ENCODE measurements at places on chromosomes 13 and 19.

DNA sequence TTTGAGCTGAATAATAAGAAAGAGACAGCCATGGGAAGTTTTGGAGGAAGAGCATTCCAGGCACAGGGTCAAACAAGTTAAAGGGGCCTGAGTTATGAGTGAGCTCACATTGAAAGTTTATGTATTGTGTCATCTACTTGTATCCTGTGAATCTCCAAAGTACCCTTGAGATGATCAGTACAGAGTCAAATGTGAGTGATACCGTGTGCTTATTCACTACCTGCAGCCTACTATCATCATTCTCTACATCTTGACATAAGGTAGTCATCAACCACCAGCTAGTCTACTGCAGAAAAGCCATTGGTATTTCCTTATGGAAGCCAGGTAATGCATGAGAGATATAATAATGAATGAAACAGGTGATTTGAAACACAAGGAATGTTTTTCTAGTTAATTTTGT lies 3.0 kb upstream of the KCTD12 start:
- no peak for DNase-seq

GRCh38 chr19:58227964-58228584 lies 640 bp upstream of the ZNF544 start:
- peak; percentile 6 for DNase-seq

GRCh38 chr19:6274756-6275155 lies 5.0 kb downstream of the MLLT1 start:
- no peak for DNase-seq

- no peak for DNase-seq
Observed at GRCh38 chr19:38722947-38723605, 21.2 kb downstream of the CAPN12 start.

- DNase-seq, result no peak
Observed at GRCh38 chr13:26019881-26020870, 31.6 kb downstream of the SHISA2 start.

- DNase-seq, result no peak
Observed at GRCh38 chr13:19362946-19363510, 181.4 kb upstream of the TUBA3C start.

DNA sequence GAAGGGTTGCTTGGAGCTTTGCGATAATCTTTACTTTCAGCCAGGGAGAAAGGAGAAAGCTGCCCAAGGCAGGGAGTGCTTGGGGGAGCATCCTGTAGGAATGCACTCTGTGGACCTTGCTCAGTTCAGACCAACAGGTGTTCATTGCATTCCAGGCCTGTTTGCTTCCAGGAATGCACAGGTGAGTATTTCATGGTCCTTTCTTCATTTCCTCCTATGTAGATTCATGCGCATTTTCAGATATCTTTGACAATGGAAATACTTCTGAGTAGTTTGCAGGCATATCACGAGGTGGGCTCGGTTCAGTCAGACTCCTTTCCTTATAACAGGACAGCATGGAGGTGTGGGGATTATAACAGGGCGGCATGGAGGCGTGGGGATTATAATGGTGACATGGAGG lies 254.8 kb downstream of the FGF9 start:
- no peak for DNase-seq

- DNase-seq, result no peak
Observed at GRCh38 chr19:18173572-18174288, at the start of gene IFI30. TSS of gene IFI30 (plus strand) at chr19:18173813. CDS start at chr19:18173842, 29 bp downstream.

GRCh38 chr13:48775804-48776203 lies 122.1 kb downstream of the CYSLTR2 start:
- DNase-seq, result no peak

DNA sequence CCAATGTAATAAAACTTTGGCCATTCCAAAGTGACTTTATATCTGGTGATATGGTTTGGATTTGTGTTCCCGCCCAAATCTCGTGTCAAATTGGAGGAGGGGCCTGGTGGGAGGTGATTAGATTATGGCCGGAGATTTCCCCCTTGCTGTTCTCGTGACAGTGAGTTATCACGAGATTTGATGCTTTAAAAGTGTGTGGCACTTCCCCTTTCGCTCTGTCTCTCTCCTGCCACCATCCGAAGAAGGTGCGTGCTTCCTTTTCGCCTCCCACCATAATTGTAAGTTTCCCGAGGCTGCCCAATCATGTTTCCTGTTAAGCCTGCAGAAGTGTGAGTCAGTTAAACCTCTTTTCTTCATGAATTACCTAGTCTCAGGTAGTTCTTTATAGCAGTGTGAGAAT lies 9.3 kb upstream of the NALCN start:
- no peak for DNase-seq

GRCh38 chr19:38386971-38387549 lies 774 bp downstream of the GGN start:
- DNase-seq, result no peak

DNA sequence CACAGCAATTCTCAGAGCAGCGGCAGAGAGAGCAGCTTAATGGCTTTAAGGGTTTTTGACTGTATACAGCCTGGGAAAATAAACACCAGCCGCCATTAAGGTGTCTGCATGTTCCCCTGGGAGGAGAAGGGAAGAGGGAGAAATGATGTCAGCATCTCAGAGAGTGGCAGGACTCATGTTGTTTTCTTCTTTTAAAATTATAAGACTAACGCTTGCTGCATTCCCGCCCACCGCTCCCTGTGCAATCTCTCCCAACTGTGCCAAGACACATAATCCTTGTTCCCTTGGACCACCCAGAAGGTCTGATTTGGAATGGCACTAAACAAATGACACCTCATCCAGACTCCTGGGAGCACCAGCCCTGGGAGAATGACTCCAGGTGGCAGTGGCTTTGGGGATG lies 27.7 kb upstream of the FAM216B start:
- DNase-seq, result peak; percentile 14

- no peak for DNase-seq
Observed at GRCh38 chr13:87851410-87851809, 180.2 kb downstream of the SLITRK5 start.

All from SK-N-DZ (cell line).